ENCODE measurements at places on chromosomes 13 and 19. TPM values are rescaled to one million over a fixed set of nuclear protein-coding genes. Genes with fewer than 3 reads are reported as not detected.

The ZNF836 gene
- total RNA-seq = 11.2 TPM

The NALCN gene
- 0.49 TPM for total RNA-seq

The PINLYP gene
- total RNA-seq = 3.0 TPM

The IFI30 gene
- 33.3 TPM for total RNA-seq

The NAT14 gene
- total RNA-seq = 14.5 TPM

The WBP4 gene
- 8.4 TPM for total RNA-seq

The RNF225 gene
- total RNA-seq = 0.32 TPM

The LPAR6 gene
- total RNA-seq = 11.8 TPM

The FUT3 gene
- not detected for total RNA-seq

The RGS9BP gene
- total RNA-seq = 0.81 TPM

The ANGPTL8 gene
- total RNA-seq = not detected

The ZNF728 gene
- total RNA-seq = 0.49 TPM

The ZNF563 gene
- 1.9 TPM for total RNA-seq

The ZNF737 gene
- 8.4 TPM for total RNA-seq

The TSSK6 gene
- total RNA-seq = 1.3 TPM

The FCER2 gene
- not detected for total RNA-seq

The CEACAM3 gene
- not detected for total RNA-seq

The RBM42 gene
- total RNA-seq = 46.0 TPM

The CACNG8 gene
- not detected for total RNA-seq

The ZNF345 gene
- total RNA-seq = 2.7 TPM

The ZNF431 gene
- 4.4 TPM for total RNA-seq

The DCLK1 gene
- 21.1 TPM for total RNA-seq

The AKAP11 gene
- total RNA-seq = 24.0 TPM

The MBNL2 gene
- 84.7 TPM for total RNA-seq

The OR1I1 gene
- not detected for total RNA-seq

The NLRP4 gene
- not detected for total RNA-seq

The LRFN3 gene
- total RNA-seq = 5.8 TPM

The ZNF570 gene
- total RNA-seq = 9.1 TPM

The CADM4 gene
- 0.65 TPM for total RNA-seq

All from hair follicle dermal papilla cell (primary cell).